NCI-H774 (cell line): ENCODE measurements at places on chromosomes 12 and 14.

GRCh38 chr12:88153959-88154358 lies 11.9 kb downstream of the TMTC3 start:
- DNase-seq, result no peak

DNA sequence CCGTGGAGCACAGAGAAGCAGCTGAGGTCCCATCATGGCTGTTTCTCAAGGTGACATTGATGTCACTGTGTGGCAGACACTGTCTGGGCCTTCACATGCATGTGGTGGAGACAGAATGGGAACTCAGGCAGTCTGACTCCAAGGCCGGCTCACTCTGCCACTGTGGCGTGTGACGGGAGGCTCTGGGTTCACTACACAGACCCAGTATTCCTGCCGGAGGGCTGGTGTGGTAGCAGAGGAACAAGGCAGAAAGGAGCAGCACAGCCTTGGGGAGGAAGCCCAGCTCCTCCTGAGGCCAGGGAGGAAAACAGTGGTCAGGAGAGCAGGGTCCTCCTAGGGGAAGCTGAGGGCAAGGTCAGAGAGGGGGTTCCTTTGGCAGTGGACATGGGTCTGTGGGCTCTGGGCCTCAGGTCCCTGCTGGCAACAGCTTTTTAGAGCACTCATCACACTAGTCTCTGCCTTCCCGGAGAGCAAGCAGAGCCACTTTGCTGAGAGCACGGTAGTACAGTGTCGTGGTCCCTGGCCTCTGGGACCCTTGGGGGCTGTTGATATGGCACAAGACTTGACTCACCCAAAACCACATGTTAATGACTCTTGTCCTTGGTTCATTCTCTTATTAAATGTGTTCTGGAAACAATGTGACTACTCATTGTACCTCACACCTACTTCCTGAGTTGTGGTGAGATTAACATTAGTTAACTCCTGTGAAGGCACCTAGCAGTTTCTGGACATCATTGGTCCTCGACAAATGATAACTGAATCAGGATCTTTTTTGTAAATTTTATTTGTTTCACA lies 21.3 kb downstream of the DCAF4 start:
- no peak for DNase-seq

DNA sequence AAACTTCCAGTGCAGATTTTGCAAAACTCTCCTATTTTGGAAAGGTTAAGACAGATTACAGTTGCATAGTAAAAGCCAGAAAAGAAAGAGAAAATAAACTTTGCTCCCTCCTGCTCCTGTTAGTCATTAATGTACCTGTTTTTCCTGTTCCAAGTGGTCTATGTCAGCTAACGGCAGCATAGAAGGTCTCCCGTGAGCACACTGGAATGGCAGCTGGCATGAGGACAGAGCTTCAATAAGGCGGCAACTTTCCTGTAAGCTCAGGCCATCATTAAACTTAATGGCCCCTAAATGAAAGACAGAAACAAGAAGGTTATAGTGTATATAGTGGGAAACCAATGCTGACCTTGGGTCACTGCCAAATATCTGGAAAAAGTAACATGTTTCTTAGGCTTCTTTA lies 16.0 kb downstream of the EIF2B2 start:
- no peak for DNase-seq

DNA sequence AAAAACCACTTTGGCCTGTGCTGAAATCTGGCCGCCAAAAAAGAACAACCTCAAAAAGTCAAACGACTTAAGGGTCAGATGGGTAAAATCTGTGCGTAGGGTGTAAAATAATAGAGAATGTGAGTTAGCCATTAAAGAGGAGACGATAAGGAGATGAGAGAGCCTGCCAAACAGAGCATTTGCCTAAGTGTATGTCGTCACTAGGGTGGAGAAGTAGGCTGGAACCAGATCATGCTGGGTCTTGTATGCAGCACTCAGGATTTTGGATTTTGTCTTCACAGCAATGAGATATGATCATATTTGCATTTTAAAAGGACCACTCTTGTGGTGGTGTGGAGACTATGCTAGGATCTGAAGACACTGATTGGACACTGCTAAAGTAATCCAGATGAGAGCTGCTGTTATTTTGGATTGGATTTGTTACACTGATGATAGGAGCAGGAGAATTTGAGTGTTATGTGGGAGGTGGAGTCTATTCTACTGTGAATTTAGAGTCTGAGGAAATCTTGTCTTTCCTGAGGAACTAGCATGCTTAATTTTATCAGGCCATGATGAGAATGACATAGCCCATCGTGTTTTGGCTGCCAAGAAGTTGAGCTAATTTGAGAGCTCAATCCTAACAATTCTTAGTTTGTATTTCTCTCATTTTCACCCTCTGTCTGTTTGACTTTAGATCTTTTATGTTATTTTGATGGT lies 24.8 kb upstream of the DBX2 start:
- DNase-seq, result no peak

- DNase-seq, result no peak
Measured at GRCh38 chr14:71588576-71589215, 343.5 kb upstream of the RGS6 start.

DNA sequence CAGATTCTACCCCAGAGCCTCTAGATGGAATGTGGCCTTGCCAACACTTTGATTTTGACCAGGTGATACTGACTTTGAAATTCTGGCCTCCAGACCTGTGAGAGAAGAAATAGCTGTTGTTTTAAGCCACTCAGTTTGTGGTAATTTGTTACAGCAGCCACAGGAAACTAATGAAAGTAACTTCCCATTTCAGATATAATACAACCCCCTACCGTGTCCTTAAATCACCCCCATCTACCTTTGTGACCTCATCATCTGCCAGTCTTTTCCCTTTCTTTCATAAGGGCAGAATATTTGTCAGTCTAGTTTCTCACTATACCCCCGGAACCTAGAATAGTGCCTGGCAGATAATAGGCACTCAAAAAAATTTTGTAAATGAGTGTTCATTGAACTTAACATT lies 39.6 kb downstream of the PPP4R4 start:
- no peak for DNase-seq

GRCh38 chr12:113238309-113238708 lies 17.0 kb downstream of the TPCN1 start:
- DNase-seq, result no peak

DNA sequence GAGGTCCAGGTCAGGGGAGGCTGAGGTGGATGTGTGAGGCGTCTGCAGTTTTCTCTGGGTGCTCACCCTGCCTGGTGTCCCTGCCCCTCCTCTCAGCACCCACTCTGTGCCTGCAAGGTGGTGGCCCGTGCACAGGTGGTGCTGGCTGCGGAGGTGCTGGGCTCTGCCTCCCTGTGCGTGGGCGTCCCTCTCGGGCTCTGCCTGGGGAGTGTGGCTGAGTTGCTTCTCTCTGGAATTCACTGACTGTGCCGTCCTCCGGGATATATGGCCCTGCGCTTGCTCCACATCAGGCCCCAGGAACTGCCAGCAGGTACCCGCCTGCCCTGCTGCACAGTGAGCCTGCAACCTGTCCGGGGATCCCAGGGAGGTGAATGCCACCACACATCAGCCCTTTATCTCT lies 379.1 kb downstream of the TMEM121 start:
- DNase-seq, result no peak

GRCh38 chr14:41609704-41610183 lies 3.1 kb downstream of the LRFN5 start:
- DNase-seq, result no peak

DNA sequence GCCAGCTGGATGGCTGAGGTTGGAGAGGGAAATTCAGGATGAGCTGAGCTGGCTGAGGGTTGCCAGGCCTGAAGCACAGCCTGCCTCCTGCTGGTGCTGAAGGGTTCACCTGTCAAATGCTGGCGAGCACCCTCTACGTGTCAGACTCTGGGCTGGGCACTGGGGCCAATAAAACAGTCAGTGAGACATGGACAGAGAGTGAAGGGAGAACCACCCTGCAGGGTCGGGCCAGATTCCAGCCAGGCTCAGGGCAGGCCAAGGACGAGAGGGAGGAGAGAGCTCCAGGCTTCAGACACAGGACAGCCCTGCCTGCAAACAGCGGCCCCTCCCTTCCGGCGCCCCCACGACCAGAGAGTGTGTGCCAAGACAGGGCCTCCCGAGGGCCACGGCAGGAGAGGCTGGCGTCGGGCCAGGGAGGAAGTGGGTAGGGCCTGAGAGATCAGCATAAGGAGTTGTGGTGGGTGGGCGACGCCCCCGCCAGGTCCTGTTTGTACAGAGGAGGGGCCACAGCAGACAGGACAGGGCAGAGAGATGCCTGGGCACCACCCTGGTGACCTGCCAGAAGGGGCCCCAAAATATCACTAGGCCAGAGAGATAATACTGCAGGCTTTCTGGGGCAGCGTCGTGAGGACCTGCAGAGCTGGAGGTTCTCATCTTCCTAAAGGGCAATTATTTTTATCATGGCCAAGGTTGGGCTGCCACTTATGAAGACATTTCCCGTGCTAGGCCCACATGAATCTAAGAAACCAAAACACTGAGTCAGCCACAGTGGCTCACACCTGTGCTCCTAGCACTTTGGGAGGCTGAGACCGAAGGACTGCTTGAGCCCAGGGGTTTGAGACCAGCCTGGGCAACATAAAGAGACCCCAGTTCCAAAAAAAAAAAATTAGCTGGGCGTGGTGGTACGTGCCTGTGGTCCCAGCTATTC lies 73.1 kb upstream of the GPR68 start:
- no peak for DNase-seq

DNA sequence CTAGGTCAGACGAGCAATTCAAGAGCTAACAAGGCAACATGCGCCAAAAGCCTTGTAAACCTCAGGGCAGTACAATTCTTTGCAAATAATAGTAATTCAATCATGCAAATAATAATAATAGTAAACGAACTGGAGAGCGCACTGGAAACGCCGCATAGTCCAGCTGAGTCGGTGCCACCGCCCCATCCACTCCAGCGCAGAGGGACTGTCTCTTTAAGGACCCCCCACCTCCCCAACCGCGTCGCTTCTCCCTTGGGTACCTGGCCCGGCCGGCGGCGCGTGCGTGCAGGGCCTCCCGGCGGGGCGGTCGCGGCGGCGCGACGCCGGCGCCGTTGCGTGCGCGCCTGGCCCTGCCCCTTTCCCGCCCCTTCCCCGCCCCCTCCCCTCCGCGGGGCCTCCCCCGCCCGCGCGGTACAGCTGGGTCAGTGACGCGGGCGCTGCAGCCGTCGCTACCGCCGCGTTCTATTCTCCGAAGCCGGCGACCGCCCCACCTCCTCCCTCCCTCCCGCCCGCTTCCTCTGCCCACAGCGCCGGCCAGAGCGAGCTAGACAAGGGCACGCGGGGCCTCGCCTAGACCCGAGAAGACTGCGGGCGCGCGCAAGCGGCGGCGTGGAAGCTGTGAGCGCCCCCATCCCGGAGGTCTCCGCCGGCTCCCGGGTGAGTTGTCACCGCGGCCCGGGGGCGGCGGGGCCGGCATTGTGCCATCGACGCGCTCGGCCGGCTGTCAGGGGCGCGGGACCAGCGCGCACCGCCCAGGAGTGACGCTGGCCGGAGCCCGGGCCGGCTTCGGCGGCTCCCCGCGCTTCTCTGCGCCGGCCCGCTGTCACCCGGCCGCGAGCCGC lies at the start of gene SUSD6:
SUSD6 (plus strand) TSS at position 425 of the 842 bp plus-strand sequence. CDS start 46,997 bp downstream, outside the sequence.
- DNase-seq, result peak; percentile 83

GRCh38 chr14:74456684-74457564 lies 30.9 kb upstream of the SYNDIG1L start:
- DNase-seq, result no peak

DNA sequence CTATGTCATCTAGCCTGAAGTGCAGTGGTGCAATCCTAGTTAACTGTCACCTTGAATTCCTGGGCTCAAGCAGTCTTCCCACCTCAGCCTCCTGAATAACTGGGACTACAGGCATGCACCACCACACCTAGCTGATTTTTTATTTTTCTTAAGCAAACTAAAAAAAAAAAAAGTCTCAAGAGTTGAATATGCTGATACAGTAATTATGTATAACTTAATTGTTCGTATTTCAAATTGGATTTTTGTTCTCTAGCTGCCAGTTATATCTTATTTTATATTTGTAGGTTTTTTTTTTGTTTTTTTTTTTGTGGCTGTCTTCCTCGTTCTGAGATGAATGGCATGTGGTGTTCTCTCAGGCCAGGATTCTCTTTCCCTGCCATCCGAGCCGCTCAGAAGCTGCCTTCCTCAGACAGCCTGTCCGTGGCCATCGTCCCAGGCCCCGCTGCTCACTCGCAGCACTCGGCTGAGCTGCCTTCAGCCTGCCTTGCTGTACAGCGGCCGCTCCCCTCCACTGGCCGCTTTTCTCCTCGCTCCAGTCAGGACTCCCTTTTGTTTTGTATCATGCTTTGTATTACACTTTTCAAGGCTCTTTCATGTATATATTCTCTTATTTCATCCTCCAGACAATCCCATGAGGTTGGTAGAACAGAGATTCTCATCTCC lies 53.3 kb downstream of the WDR20 start:
- DNase-seq, result no peak

- no peak for DNase-seq
Measured at GRCh38 chr12:121793440-121793837, at the start of gene RHOF. RHOF (minus strand) TSS chr12:121793688; CDS start chr12:121793633, 55 bp downstream.

DNA sequence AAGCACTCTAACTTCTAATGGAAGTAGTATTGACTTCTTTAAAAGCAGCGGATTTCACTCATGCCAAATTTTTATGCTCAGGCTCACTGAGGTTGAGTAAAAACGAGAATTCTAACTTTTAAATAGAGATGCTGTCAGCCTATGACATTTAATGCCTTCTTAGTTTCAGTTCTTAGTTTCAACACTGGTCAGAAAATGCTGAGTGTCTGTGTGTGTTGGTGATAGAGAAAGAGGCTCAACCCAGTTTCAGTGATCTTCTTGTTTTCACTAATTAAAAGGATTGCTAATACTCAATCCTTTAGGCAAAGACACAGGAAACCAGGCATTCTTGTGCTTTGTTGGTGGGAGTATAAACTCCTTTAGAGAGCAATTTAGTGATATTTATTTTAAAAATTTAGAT lies 31.0 kb downstream of the PEBP1 start:
- no peak for DNase-seq

GRCh38 chr12:38149395-38150073 lies 167.0 kb upstream of the ALG10B start:
- no peak for DNase-seq

DNA sequence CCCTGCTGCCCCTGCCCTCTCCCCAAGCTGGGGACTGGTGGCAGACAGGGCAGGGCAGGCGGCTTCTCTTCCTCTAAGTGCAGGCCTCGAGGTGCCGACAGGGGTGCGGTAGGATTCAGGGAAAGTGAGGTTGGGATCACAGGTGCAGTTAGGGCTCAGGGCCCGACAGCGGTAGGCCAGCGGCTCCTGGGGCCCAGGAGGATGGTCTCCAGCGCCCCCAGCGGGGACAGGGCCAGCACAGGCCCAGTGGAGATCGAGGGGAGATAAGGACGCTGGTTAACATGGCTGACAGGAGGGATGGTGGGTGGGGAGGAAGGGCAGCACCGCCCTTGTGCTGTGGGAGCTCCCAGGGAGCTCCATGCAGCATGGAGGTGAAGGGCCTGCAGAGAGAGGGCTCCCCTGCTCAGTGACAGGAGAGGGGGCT lies 935 bp upstream of the CRIP1 start:
- DNase-seq, result peak; percentile 27

DNA sequence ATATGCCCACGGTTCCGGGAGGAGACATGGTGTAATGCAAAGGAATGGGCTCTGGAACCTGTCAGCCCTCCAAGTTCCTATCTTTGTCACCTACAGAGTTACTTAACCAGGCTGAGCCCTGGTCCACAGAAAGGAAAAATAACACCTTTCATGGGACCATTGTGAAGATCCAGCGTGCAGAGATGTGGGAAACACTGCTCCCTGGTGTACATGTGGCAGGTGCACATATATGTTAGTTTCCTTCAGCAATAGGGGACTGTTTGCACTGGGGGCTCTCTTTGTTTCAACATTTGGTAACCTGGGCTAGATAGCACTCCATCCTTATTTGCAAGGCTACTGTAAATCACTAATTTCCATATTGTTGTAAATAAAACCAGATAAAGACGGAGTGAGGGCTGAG lies 72.3 kb downstream of the ANO2 start:
- DNase-seq, result no peak

- no peak for DNase-seq
Measured at GRCh38 chr14:96060186-96060933, 21.2 kb downstream of the C14orf132 start.

GRCh38 chr12:131250028-131250950 lies 296.6 kb downstream of the ADGRD1 start:
- DNase-seq, result no peak
